Stimulated activated CD8-positive, alpha-beta memory T cell treated with anti-CD3 and anti-CD28 coated beads, Interleukin-12 subunit alpha, Interleukin-12 subunit beta, amount 100 ng/mL, for 4 hours (primary cell): ENCODE measurements at places on chromosomes 6 and 20.

DNA sequence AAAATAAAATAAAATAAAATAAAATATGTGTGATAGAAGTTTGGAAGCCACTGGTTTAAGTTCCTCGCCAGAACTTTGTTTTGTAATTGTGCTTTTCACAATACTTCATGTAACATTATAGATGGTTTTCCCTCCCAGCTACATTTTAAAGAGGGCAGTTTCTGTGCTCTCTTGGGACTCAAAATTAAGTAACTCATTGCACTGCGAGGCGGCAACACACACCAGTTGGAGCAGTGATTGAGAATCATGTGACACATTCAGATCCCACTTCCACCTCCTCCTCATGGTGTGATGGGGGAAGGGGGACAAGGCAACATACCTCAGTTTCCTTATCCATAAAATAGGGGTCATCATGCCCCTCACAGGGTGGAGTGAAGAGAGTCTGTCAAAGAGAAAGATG is 7.5 kb downstream of the C2 start:
- DNase-seq: no peak

- DNase-seq: no peak
Measured at GRCh38 chr6:118551063-118552053, 3.3 kb downstream of the PLN start.

DNA sequence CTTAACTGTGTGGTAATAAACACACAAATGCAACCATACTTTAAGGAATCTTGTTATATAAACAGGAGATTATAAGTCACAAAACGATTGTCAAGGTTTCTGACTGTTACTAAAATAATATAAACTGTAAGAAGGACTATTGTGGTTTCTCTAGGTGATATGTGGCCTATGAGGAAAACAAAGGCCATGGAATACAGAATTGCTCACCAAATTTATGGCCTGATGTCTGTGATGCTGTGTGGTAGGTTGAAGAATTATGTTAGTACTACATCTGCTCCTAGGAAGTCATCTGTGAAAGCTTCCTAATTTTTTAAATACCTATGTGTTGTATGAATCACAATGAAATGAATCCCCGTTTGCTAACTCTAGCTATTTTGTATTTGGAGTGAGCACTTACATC is 875.4 kb upstream of the MAP3K7 start:
- DNase-seq: no peak

DNA sequence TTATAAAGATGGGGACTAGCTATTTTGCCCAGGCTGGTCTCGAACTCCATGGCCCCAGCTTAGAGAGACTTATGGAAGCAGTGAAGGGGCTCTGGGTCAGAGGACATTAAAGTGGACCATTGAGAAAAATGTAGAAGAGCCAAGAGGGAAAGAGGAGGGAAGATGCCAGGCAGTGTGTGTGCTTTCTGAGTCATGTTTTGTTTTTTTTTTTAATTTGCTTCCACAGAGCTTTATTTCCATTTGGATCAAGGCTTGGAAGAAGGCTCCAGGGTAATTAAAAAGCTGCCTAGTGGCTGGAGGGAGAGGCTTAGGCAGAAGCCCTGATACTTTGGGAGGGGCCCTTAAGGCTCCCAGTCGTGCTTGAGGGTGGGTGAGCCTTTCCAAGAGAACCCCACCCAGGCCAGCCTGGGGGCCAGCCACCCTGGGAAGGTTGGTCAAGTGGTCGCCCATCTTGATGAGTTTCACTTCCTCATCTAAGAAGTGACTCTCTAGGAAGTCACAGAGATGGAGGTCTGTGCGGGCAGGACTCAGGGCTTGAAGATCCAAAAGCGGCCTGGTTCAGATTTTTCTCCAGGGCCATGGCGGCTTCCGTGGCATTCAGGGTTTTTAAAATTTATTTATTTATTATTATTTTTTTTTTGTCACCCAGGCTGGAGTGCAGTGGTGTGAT is 3.0 kb upstream of the ZNF335 start:
- DNase-seq: no peak

GRCh38 chr6:75077701-75078100 is 128.2 kb downstream of the COL12A1 start:
- no peak for DNase-seq

- DNase-seq: no peak
Measured at GRCh38 chr6:5214570-5215052, 46.1 kb downstream of the LYRM4 start.

GRCh38 chr6:31393932-31394331 is 9.5 kb upstream of the MICA start:
- DNase-seq: no peak
